ENCODE measurements at places on chromosomes 6 and 20.

DNA sequence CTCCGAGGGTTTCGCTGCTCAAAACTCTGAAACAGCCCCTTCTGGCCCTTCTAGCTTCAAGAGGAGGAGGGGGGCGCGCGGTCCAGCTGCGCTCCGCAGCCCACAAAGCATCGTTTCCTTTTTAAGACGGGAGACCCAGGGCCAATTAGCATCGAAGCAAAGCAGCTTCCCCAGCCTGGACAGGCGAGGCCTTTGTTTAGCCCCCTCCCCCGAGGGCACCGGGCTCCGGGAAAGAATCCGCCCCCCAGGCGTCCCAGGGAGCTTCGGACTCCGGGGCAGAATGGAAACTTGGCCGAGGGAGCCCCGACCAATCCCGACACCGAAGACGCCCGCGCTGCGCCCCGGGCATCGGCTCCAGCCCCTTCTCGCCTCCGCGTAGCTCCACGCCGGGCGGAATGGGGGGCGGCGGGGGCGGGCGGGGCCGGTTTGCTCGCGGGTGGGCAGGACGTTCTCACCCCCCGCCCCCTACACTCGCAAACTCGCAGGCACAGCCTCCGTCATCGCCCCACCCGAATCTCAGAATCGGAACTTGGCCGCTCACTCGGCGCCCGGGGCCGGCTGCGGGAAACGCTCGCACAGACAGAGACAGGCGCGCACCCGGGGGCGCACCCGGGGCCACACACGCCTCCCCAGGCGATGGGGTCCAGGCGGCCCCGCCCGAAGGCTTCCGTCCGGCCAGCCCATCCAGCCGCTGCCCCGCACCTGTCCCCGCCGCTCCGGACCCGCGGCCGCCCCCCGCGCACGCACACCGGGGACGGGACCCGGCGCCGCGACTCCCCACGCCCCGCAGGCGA is 628 bp downstream of the NKAIN4 start:
- DNase-seq = no peak

- peak; percentile 9 for DNase-seq
Observed at GRCh38 chr6:155186052-155186658, 77.7 kb upstream of the CLDN20 start.

DNA sequence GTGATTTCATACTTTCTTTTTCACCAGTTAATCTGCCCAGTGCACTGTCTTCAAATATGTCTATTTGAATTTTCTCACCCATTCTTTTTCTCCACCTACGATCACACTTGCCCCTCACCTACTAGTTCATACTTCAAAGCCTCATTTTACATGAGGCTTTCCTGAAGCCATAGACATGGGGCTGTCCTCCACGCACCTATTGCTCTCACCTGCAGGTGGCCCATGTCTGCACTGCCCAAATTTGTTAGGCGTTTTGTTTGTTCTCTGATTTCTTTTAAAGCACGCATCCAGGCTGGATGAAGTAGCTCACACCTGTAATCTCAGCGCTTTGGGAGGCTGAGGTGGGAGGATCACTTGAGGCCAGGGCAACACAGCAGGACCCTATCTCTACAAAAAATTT is 106.8 kb upstream of the RIPOR2 start:
- DNase-seq = peak; percentile 39

- DNase-seq = no peak
Observed at GRCh38 chr6:125812394-125813292, 21.9 kb downstream of the NCOA7 start.

DNA sequence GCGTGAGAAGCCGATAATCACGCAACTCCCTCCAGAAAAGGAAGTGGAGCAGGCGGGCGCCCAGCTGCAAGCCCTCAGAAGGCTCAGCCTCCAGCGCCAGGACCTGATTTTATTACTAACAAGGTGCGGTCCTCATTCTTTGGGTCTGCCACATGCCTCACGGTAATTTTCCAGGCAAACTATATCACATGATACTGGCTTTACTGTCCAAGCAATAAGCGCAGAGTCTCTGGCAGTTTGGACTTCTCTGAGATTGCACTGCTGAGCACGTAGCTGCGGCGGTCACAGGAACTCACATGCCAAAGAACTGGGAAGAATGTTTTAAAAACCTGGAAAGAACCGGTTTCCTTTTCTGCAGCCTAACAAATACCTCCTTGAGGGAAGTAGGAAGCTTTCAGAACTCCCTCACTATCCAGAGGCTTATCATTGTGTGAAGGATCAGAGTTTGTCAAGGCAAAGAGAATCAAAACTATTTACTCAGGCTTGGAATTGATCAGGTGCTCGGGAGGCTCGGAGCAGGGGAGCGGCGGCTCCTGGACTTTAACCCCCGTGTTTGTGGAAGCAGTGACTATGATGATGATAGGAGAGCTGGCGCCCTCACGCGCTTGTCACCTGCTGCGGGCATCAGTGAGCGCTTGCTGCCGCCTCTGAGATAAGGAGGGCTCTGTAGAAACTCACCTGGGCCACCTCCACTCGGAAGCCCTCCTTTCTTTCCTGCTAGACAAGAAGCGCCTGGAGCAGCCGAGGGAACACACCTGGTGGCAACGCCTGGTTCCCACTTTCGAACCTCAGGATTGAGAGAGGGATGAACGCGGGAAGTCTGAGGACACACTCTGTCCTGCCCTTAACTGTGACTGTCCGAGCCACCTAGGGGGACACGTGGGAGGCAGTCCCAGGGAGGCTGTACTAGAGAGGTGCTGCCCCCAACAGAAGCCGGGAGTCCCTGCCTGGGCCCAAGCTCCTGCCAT is 27.2 kb upstream of the SYNJ2 start:
- no peak for DNase-seq

DNA sequence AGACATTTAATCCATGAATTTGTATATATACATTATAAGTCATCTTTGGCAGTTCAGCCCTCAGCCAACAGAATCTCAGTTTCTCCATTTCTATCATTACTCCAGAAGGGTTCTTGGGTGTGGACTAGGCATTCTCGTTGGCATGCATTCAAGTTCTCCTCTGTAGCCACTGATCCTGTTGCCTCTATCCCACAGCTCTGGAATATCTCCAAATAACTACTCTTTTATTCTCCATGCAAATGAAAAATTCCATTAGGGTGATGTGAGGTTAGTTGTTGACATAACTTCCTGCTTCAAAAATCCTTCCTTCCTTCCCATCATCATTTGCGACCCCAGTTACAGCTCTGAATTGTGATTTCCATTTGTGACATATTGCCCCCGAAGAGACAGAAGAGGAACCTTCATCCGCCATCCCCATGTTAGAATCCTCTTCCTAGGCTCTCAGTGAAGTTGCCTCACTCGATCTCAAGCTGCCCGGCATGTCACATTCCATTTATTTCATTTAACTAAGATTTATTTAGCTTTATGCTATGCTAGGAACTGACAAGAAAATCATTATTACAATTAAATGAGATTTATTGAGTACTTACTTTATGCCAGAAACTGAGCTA is 93.7 kb upstream of the EDN1 start:
- no peak for DNase-seq

GRCh38 chr20:46823271-46823751 is 71.3 kb upstream of the EYA2 start:
- DNase-seq = no peak

GRCh38 chr6:112396221-112396620 is 49.1 kb downstream of the RFPL4B start:
- no peak for DNase-seq

DNA sequence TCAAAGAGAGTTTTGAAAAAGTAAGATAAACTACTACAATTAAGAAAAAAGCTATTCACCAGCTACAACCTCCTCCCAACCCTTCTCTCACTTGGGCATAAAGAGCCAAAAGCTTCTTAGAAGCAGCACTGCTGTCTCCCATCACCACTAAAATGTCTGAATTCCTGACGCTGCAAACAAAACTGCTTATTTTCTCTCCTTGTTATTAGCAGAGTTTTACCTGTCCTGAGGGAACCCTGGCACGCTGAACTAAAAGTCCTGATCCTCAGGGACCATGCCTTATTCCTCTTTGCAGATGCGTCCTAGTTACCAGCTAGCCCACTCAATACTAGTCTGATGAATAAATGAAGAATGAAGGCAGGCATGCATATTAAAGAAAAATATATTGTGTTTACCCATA is 1.1 kb downstream of the HACE1 start:
- DNase-seq = no peak

DNA sequence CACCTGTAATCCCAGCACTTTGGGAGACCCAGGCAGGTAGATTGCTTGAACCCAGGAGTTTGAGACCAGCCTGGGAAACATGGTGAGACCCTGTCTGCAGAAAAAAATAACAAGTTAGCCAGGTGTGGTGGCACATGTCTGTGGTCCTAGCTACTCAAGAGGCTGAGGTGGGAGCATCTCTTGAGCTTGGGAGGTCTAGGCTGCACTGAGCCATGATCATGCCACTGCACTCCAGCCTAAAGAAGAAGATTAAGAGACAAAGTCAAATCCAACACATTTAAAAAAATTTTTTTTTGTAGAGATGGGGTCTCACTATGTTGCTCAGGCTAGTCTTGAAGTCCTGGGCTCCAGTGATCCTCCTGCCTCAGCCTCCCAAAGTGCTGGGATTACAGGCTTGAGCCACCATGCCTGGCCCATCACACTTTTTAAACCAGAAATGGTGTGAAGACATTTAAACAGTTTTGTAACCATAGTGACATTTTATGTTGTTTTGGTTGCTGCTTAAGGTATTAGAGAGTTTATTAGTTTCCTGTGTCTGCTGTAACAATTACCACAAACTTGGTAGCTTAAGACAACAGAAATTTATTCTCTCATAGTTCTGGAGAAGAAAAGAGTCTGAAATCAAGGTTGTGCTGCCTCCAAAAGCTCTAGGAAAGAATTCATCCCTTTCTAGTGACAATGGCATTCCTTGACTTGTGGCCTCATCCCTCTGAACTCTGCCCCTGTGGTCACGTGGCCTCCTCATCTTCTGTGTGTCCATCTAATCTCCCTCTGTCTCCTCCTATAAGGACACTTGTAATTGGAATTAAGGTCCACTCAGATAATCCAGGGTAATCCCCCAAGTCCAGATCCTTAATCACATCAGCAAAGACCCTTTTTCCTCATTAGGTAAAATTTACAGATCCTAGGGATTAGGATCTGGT is 104.6 kb upstream of the TNFAIP3 start:
- DNase-seq = no peak

DNA sequence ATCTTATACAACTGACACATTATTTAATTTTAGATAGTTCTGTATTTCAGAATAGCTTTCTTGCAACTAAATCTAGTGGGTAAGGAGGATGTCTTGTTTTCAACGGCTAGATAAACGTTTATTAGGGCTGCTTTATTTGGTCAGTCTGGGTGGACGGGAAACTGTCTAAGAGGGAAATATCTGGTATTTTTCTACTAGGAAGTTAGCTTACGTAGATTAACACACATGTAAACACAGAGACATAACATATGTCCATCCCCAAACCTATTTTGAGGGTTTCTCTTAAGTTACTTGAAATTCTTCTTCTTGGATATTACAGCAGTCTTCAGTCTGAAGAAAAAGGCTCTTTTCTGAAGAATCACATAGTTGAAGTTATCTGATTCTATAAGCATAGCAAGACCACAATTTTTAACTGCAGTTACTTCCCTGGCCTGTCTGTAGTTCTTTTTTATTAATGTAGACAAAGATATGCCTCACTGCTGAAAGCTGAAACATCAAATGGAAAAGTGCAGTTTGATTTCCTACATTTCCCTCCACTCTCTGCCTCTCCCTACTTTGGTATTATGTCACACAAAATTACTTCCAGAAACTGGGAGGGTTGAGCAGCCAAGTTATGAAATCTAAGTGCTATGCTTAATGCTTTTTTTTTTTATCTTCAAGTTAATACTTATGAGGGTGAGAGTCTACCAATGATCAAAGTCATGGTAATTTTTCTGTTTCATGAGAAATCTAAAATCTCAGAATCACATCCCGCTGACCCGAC is 37.4 kb downstream of the PLAGL1 start:
- no peak for DNase-seq

- DNase-seq = no peak
Observed at GRCh38 chr20:23691675-23692074, 2.8 kb upstream of the CST4 start.

DNA sequence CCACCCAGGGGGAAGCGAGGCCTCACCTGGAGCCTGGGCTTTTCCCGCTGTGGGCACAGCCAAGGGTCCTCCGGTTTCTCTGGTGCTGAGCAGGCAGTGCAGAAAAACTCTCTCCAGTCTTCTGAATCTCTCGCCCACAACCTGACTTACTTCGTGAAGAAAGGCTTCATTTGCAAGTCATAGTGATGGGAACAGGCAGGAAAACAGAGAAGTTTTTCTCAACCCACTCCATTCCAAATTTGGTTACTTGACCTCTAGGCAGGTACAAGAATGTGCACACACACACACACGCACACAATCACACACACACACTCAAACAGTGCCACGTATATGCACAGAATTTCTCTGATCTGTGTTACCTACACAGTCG is 524.5 kb downstream of the CD83 start:
- no peak for DNase-seq

DNA sequence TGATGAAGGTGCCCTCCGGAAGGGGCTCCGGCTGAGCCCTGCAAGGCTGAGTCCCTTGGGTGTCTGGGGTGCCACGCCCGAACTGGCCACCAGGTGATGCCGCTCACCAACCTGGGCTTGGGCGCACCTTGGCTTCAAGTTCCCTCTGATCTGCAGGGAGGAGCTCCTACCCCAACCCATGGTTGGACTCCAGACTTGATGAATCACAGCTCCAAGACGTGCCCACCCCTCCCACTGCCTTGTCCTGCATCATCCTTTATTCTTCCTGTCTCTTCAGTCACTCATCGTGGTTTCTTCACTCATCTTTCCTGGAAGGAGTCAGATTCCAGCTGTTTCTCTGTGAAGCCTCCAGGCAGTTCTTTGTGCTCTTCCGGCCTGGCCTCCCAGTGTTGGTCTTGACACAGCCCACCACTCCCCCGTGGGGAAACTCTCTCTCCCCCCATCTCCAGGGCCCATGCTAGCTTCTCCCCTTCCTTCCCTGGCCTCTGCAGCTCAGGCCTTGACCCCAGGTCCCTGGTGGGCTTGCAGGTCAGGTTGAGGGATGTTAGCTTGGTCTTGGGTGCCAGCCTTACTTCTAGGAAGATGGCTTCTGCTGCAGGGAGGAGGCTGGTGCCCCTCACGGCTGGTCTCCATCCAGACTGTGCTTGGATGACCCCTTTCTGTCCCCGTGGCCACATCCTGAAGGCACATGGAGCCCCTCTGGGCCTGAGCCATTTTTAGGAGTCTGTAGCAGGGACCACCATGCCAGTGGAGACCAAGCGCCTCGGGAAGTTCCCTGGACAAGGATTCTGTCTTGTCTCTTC is 2.6 kb upstream of the ZBP1 start:
- peak; percentile 80 for DNase-seq

DNA sequence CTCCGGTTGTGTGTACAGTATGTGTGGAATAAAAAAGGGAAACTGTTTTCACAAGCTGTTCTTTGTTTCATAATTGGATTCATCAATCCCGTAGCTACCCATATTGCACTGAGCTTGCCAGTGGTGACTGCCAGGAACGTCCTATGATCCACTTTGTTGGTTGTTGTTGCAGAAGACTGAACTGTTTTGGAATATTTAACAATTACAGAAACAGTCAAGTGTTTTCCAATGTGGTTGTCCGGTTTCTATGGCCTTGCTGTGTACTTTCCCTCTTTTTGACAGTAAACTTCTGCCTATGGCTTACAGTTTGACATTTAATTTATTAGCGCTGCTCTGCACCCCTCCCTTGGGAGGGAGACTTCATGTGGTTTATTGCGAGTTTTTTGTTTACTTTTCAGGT is 141.2 kb downstream of the DTNBP1 start:
- DNase-seq = no peak

- no peak for DNase-seq
Observed at GRCh38 chr6:77604476-77604875, 48.4 kb upstream of the MEI4 start.

GRCh38 chr20:4708856-4709255 is 12.9 kb upstream of the PRND start:
- DNase-seq = no peak

GRCh38 chr6:122719176-122719575 is 60.3 kb upstream of the FABP7 start:
- DNase-seq = no peak

All from CD4-positive, alpha-beta T cell treated with Interleukin-6 for 4 hours (primary cell).